ENCODE measurements at places on chromosomes 13 and 19.

DNA sequence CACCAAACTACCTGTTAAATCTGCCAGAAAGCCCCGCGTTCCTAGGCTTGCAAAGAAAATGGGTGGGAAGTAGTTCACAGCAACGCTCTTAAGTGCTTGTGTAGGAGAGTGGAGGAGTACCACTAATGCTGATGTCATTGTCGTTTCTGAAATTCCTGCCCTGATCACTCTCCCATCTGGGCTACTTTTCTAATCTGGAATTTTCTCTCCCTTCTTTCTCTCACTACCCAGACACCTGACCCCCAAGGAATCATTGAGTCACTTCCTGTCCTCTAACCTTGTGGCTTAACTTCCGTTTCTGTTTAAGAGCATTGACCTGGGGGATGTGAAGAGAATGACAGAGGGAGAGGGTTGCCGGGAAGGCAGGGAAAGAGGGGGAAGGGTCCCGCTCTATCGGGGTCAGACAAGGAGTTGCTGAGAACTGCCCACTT is 98.7 kb downstream of the STARD13 start:
- no peak for DNase-seq

DNA sequence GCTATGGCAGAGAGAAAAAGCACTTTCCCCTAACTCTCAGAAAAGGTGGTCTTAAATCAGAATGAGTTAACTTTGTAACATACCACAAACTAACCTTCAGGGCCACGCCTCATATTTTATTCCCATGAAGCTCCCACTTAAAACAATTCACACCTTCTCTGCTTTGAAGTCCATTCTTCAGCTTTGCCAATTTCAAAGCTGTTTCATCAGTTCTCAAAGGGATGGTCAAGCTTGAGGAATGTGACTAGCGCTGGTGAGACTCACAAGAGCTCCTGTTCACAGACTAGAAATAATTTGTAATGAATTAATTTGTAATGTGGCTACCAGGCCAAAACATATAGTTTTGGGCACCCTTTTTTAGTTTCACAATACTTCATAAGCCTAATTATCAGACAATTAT is 68.2 kb downstream of the STK24 start:
- DNase-seq: no peak

DNA sequence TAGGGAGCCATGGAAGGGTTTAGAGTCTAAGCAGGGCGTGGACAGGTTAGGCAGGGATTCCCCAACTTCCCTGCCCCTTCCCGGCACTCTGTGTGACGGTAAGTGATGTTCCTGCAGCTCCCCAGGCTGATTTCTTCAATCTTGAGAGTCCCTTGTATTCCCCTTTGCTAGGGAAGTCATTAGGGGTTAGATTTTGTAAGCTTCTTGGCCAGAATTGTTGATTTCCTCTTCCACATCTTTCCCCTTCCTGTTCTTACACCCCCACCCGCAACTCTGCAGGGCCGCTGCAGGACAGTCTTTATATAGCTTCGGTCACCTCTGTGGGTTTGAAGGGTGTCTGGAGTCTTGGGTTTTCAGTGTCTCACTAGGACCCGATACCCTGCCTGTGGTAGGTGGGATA is 10.6 kb upstream of the ADGRE1 start:
- no peak for DNase-seq

DNA sequence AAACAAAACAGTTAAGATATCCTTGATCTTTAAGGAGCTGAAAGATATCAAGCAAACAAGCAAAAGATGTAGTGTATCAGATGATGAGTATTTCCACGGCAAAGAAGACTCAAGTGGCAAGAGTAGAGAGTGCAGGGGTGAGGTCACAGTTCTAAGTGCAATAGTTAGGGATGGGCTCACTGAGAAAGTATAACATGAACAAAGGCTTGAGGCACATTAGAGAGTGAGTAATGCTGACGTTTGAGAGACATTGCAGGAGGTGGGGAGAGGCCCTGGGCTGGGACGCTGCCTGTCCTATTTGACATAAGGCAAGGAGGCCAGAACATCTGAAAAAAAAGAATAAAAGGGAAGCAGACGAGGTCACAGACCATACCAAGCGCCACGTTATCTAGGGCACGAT is 1.4 kb downstream of the DUXA start:
- no peak for DNase-seq

- no peak for DNase-seq
Observed at GRCh38 chr19:7883796-7884570, 4.3 kb upstream of the LRRC8E start.

DNA sequence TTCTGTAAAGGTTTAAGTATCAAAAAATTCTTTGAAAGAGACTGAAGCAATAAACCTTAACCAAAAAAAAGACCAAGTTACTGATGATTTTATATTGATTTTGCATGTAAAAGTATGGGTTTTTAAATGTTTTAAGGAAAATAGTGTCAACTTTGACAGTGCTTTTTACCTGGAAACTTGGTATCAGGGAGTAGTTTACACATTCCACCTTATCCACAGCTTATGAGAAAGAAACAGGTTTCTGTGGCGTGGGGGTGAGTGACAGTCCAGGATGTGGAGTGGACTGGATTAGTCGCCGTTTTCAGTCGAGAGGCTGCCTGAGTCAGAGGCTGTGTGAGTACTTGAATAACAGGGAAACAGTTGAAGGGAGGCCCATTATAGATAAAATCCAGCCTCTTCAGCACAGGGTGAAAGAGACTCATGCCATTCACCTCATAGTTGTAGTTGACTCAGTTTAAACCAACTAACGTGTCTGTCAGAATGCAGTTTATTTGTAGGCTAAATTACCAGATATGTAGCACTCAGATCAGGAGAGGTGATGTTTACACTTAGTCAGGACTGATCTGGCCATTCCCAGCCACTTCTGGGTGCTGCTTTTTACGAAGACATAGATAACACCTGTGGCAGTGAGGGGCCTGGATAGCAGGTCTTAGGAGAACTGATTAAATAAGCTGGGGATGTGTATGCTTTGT is 595 bp upstream of the GPR183 start:
- DNase-seq: no peak

GRCh38 chr13:37485756-37486155 is 112.8 kb downstream of the POSTN start:
- no peak for DNase-seq

DNA sequence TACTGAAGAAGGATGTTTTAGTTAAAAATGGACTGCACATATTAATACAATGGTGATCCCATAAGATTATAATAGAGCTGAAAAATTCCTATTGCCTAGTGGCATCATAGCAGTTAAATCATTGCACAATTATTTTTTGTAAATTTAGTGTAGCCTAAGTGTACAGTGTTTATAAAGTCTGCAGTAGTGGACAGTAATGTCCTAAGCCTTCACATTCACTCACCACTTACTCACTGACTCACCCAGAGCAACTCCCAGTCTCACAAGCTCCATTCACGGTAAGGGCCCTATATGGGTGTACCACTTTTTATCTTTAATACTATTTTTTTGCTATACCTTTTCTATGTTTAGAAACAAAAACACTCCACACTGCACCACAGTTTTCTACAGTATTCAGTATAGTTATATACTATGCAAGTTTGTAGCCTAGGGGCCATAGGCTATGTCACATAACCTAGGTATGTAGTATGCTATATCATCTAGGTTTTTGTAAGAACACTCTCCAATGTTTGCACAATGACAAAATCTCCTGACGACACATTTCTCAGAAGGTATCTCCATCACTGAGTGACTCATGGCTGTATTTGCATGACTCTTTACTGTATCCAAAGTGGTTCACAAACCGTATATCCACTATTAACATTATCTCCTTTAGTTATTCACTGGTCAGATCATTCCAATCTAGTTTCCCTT is 536.0 kb downstream of the KLF12 start:
- no peak for DNase-seq

DNA sequence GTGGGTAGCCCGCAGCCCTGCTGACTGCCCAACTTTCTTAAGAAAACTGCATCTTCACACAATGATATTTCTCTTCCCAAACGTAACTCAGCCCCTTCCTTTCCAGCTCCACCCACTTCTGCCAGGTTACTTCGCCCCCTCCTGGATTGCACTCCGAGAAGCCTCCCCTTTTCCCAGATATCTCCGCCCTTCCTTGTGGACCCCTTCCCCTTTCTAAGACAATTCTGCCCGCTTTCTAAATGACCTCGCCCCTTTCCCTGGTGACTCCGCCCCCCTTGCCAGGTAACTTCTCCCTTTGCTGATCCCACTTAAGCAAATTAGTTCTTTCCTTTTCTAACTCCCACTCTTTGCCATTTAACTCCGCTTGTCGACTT is 2.6 kb downstream of the VSIG10L start:
- DNase-seq: no peak
